ENCODE measurements at places on chromosomes 7 and 10.

GRCh38 chr7:5872326-5872725, 8.3 kb upstream of the OCM start:
- DNase-seq = no peak

DNA sequence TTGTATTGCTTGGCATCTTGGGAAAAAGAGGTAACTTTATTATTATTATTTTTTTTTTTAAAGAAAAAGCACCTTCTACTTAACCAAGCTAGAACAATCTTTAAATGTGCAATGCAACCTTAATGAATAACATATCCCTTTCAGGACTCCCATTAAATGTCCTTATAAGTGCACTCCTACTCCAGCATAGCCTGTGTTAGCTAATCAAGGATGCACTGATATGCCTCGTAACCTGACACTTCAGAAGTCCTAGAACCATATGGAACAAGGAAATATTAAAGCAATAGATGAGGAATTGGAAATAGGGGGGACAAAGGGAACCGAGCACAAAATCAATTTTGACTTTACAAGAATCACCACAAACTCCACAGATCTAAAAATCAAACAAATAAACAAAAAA, 522.4 kb downstream of the PARD3 start:
- DNase-seq = no peak

DNA sequence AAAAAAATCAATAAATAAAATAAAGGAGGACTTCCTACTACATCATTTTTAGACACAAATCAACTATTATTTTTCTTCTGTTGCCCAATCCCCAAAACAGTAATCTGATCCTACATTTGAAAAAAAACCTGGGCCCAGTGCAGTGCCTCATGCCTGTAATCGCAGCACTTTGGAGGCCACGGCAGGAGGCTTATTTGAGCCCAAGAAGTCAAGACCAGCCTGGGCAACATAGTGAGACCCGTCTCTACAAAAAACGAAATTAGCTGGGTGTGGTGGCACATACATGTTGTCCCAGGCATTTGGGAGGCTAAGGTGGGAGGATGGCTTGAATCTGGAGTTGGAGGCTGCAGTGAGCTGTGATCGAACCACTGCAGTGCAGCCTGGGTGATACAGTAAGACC, 2.7 kb upstream of the GTF2I start:
- DNase-seq = no peak

- no peak for DNase-seq
These were observed 40.9 kb upstream of the MTPN start for GRCh38 chr7:136018104-136018503.

GRCh38 chr10:107517811-107518210, 353.3 kb upstream of the SORCS1 start:
- DNase-seq = no peak

- no peak for DNase-seq
These were observed 79.1 kb downstream of the AASS start for GRCh38 chr7:122064971-122065370.

DNA sequence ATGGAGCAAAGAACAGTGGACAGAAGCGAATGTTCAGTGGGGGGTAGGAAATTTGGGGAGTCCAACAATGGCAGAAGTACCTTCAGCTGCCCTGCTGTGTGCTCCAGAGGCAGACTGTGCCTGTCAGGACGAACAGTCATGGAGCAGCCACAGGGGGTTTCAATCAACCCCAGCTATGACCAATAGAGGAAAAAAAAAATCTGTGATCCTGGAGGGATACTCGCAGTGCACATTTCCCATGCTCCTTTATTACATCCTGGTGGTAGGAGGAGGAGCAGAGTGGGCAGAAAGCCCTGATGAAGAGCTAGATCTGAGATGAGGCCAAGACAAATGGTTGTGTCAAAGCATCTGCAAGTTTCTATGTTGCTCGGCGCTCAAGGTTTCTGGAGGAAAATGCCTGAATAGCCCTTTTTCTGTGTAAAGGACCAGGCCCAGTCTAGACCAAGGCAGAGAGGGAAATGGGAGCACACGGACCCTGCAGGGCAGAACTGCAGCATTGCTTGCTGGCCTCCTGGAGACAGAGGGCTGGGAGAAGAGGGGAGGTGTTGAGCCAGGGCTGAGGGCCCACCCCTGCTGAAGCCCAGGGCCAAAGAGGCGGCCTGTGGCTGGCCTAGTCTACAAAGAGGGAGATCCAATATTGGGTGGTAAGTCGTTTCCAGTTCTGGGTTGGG, 201.5 kb downstream of the GRID1 start:
- DNase-seq = no peak

DNA sequence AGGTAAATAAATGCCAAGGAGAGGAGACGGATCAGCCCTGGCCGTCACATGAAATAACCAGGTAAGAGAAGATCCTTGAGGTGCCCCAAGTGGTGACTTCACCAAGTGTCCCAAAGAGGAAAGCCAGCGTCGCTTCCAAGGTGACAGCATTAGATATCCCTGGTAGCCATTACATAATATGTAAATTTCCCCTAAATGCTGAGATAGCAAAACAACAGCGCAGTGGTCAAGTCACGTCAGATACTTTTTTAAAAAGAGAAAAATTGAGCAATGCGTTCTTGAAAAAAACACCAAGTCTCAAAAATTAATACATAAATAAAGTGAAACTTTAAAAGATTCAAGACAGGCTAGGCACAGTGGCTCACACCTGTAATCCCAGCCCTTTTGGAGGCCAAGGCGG, 100.2 kb downstream of the HTR5A start:
- DNase-seq = no peak

GRCh38 chr7:42945821-42946626, 13.8 kb downstream of the MRPL32 start:
- no peak for DNase-seq

- no peak for DNase-seq
These were observed 167.3 kb upstream of the DKK1 start for GRCh38 chr10:52146766-52147165.

GRCh38 chr7:80960244-80960795, 41.5 kb upstream of the SEMA3C start:
- DNase-seq = no peak

DNA sequence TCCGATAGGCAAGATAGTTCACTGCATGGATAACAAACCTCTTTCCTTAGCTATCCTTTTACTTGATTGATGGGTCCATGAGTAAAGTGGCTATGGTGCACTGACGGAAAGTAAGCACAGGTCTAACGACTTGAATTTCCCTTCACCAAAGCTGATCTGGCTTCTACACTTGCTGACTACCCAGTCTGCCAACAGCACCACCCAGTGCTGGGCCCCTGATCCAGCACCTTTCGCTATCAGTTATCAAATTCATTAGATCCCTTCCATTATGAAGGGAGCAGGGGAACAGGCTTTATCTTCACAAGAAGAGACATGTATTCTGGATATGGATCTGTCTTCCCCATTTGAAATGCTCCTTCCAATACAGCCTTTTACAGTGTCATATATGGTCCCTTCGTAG, 855.9 kb downstream of the GRID1 start:
- DNase-seq = no peak

- DNase-seq = no peak
These were observed 4.1 kb upstream of the NACAD start for GRCh38 chr7:45092931-45093235.

DNA sequence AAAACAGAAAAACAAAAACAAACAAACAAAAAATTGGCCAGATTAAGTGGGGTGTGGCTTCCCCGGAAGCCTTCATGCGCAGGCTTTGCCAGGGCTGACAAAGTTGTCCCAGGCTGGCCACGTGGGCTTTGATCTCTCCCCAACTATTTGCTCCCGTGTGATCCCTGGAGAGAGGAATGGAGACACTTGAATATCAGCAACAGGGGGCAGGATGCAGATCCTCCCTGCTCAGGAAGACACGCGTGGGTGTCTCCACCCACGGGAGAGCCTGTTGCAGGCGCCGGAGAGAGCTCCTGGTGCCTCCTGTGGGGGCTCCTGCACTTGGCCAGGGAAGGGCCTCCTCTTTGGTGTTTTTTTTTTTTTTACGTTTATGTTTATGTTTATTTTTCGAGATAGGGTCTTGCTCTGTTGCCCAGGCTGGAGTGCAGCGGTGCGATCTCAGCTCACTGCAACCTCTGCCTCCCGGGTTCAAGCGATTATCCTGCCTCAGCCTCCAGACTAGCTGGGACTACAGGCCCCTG, 19.0 kb downstream of the TRIM56 start:
- no peak for DNase-seq

DNA sequence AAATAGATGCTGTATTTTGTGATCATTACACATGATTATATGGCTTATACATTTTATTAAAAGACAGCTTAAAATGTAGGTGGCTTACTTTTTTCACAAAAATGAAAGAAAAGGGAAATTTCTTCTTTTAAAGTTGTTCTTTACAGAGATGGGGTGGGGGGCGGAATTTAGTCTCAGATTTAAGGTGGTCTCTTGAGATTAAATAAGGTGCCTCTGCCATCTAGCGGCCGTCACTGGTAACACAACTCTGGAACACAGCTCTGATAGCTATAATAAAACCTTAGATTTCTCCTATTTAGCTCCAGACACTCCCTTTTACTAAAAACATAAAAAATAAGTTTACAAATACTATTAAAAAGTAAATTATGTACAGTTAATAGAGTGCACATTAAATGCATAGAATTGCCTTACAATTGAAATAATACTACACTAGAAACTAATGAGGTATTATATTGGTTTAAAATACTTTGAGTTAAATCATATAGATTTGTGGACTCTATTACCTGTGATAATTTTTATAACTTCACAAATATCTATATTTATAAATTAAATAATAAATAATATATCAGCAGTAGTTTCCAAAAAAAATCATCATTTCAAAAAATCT, 210.9 kb downstream of the DGKB start:
- peak; percentile 6 for DNase-seq

GRCh38 chr10:121823993-121824463, 103.8 kb downstream of the ATE1 start:
- no peak for DNase-seq

DNA sequence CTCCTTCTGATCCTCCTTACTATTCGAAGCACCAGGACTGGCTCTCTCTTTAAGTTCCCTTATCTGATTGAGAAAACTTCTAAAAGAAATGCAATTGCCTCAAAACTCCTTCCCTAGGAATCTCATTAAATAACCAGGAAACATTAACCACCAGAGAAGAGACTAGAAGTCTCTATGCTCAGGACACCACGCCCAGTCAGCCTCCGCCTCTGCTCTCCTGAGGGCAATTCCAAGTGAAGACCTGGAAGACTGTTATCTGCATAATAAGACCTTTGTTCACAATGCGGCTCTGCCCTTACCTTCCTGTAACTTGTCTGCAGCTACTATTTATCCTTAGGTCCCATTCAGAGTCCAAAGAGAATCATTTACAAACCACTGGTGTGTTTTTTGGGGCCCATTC, 78.8 kb downstream of the ELMO1 start:
- no peak for DNase-seq

DNA sequence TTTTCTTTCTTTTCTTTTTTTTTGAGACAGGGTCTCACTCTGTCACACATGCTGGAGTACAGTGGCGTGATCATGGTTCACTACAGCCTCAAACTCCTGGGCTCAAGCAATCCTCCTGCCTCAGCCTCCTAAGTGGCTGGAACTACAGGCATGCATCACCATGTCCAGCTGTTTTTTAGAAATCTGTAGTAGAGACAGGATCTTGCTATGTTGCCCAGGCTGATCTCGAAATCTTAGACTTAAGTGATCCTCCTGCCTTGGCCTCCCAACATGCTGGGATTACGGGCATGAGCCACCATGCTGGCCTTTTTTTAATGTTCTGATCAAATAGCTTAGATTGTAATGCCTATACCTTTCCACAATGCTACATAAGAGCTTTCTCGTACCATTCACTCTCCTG, 107.0 kb upstream of the KCTD7 start:
- DNase-seq = no peak

GRCh38 chr10:112779025-112779770, 170.8 kb upstream of the TCF7L2 start:
- DNase-seq = no peak

DNA sequence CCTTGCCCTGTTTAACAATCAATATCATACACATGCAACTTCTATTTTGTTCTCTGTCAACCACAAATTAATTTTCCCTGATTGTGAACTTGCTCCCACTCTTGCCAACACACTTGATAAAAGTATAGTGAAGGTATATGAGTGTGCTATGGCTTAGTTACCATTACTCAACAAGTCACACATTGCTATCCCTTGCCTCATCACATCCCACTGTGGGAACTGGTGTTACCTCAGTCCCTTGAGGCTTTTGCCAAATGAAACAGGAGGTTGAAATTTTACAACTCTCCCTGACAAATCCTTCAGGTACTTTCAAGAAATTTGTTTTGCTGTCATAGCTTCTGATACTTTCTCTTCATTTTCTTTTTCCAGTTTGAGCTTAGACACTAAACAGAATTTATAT, 472.5 kb upstream of the SEMA3D start:
- no peak for DNase-seq

GRCh38 chr7:17716816-17717215, 223.5 kb downstream of the SNX13 start:
- DNase-seq = no peak
